SHP77 treated with DMSO at 0.1 percent for 48 hours (cell line): ENCODE measurements at places on chromosomes 5 and 9.

DNA sequence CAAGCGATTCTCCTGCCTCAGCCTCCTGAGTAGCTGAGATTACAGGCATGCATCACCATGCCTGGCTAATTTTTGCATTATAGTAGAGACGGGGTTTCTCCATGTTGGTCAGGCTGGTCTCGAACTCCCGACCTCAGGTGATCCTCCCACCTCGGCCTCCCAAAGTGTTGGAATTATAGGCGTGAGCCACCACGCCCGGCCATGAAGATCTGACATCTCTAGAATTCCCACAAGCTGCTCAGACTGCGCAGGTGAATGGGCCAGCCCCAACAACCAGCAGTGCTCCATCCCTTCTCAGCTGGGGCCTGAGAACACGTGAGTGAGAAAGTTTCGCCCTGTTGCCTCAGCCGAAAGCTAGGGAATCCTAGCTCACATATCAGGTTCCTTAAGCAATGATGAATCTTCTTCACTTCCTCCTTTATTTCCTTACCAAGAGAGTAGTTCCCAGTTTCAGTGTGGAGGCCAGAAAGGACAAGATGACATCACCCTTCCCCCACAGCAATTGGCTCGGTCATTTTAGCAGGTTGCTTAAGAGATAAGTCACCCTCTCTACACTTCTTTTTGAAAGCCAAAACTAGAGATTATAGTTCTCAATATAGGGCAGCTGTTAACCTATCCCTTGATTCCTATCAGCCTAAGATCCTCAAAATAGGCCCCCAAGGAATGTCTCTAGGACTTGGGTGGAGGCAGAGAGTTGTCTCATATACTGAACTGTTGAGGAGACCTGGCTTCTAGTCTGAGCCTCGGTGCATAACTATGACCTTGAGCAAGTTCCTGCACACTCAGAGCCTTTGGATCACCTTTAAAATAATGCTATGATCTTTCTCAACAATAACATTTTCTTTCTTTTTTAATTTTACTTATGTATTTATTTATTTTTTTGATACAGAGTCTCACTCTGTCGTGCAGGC is 23.9 kb upstream of the PPP2CA start:
- no peak for DNase-seq

- DNase-seq: no peak
These were observed 46.3 kb downstream of the NAA35 start for GRCh38 chr9:85987236-85987635.

- no peak for DNase-seq
These were observed 10.5 kb upstream of the ADGRD2 start for GRCh38 chr9:124439686-124440243.

DNA sequence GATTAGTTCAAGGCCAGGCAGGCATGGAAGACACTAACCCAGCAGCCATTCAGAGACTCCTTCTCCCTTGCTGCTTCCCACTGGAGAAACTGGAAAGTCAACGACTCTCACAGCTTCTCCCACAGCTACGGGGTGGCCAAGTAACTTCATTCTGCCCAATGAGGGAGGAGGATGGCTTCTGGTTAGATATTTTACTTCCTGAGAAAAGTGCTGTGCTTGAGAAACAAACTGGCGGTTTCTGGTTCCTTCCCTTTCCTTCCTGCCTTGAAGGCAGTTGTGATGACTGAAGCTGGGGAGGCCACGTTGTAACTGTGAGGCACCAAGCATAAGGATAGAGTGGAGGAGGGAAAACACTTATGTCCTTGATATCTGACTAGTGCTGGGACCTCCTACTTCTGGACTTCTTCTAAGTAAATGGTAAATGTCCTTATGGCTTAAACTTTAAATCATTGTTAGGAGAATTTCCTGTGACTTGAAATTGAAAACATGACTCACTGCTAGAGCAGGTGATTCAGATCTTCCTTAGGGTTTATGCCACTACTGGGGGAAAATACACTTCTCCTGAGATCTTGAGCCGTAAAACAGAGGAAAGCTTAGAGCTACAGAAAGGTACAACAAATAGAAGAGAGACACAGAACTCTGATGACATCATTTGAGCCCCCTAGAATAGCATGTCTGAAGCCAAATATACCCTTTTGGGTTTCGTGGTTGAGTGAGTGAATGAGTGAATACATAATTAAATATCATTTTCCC is 3.1 kb upstream of the GNPDA1 start:
- no peak for DNase-seq

DNA sequence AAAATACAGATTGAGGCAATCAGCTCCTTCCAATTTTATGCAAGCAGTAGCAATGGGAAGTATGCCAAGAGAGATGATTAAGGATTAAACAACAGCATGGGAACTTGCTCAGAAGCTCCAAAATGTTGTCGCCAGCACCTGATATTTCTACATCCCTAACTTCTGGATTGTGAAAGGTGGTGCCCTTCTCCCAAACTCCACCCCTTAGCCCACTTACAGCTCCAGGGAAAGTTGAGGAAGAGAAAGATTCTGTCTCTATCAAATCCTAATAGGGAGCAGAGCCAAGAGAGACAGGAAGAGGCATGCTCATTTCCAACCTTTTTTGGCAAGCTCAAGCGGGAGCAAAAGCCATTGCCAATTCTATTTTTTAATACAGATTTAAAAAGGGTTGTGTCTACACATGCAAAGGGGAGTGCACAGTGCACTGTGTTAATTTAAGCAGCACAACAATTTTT is 92.4 kb upstream of the NR3C1 start:
- no peak for DNase-seq

DNA sequence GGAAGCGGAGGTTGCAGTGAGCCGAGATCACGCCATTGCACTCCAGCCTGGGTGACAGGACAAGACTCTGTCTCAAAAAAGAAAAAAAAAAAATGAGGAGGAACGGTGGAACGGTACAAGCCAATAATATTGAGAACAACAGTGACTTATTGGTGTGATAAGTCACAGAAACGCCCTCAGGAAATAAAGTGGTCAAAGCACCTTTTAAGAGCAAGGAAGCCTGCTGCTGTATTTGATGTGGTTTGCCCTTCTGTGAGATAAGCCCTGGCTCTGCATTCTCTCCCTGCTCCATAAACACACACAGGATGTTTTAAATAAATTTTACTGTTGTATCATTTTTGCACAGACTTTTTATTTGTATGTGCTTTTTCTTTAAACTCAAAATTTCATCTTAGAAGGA is 269.9 kb upstream of the MSX2 start:
- no peak for DNase-seq

DNA sequence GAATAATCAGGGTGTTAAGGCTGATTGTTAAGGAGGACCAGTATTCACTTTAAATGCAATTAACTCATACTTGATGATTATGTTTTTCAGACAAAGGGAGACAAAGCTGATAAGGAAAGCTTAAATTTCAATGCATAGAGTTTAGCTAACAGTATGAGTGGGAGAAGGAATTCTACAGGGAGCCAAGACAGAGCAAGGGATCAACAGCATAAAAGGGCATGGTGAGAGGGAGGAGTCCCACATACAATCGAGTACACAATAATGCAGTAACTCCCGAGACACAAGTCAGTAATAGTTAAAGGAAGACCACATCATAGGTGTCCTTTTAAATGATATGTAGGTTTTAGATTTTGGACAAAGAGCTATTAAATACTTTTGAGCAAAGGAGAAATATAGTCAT is 191.7 kb upstream of the PTPRD start:
- DNase-seq: no peak

- no peak for DNase-seq
These were observed 60.1 kb upstream of the AFAP1L1 start for GRCh38 chr5:149211566-149211965.

- DNase-seq: no peak
These were observed 181.3 kb downstream of the SNCAIP start for GRCh38 chr5:122493091-122494021.

- DNase-seq: no peak
These were observed 355.1 kb upstream of the TUSC1 start for GRCh38 chr9:26033336-26033735.

- DNase-seq: no peak
These were observed 153.5 kb upstream of the TRPC7 start for GRCh38 chr5:136518814-136519213.

GRCh38 chr5:96481867-96482266 is 48.8 kb upstream of the PCSK1 start:
- no peak for DNase-seq

GRCh38 chr5:97986069-97986468 is 787.4 kb upstream of the RGMB start:
- DNase-seq: no peak

DNA sequence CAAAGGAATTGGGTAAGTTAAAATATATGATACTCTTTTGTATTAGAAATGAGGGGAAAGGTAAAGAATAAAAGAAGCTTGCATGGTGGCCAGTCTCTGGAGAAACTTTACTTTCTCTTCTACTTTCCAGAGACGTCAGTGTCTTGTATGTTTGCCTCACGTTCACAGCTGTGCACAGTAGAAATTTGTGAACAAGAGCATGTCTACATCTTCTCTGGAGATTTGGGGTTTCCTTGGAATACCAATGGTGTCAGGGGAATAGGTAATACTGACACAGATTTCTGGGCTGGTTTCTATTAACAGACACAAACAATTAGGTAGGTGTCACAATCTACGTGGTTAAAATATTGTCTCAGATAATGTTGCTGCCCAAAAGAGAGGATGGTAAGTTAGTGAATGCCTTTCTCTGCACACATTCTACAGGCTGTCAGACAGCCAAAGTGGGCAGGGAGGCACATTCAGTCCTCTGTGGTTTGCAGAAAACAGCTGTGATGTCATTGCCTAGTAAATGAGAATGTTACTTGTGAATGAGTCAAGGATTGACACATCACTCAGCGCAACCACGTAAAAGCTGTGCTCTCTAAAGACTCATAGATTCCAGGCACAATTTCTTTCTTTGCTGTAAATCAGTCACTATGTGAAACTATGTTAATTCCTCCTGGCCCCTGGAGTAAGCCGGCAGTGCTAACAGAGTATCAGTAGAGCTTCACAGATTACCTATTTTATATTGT is 397.1 kb downstream of the MAN2A1 start:
- DNase-seq: no peak

DNA sequence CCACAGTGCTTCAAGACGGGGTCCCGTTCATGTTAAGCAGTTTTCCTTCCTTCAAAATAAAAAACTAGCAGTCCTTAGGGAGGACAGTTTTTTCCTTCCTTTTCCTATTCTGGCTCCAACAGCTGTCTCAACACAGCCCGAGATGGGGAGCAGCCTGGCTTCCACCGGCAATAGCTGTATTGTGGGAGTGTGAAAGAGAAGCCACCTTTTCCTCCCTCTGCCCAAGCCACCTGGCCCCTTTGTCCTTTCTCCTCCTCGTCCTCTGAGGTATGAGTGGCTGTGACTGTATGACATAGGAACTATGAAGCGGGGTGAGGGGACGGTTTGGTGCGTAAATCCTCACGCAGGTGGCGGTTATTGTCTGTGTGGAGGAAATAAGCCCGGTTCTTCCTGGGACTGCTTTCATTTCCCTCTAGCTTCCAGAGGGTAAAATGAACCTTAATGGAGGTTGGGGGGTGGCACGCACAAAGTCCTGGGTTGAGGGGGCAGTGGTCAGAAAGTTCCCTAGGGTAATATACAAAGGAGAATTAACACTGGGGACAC is 292.0 kb upstream of the DMRT1 start:
- DNase-seq: no peak

GRCh38 chr9:108760841-108761240 is 94.9 kb downstream of the ACTL7B start:
- no peak for DNase-seq

- no peak for DNase-seq
These were observed 7.7 kb downstream of the ARHGAP26 start for GRCh38 chr5:142777850-142778249.

- no peak for DNase-seq
These were observed 12.8 kb downstream of the FER start for GRCh38 chr5:108760512-108760911.

DNA sequence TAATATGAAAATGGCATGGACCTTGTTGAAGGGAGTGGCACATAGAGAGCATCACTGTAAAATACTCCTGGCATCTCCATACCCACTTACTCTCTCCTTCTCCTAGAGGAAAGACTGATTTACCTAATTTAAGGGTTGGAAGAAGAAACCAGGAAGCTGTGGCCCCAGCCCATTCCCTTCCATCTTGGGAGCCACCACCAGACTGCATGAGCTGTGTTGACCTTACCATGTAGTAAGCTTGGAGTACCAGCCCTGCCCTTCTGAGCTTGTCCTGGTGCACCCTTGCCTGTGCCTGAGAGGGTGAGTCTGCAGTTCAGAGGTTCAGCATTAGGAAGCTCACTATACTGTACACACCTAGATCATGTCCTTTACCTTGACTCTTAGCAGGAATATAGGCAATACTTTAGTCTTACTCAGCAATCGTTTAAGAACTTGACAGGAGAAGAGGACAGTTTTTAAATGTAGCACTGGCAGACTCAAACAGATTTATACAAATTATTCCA is 35.7 kb upstream of the HMGCS1 start:
- DNase-seq: no peak

DNA sequence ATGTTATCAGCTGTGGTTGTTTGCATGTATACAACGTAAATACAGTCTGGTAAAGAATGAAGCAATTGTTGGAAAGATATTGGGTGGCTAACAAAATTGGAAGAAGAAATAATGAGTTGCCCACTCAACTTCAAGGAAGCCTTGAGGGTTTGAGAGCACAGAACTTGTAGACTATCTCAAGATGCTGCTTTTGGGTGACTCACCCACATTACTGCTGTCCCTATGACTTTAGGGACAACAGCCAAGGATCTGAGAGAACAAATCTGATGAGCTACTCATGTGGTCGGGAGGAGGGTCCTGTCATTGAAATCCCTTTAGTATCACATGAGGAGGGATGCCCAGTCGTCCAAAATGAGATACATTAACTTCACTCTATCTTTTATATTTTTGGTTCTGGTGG is 261.8 kb downstream of the GAS1 start:
- DNase-seq: no peak

GRCh38 chr9:87889065-87889881 is 6.6 kb downstream of the SPATA31E1 start:
- DNase-seq: no peak
